ENCODE measurements at places on chromosomes 7 and 10.

- no peak for DNase-seq
Measured at GRCh38 chr10:108582888-108583287, 1340.4 kb downstream of the XPNPEP1 start.

- no peak for DNase-seq
Measured at GRCh38 chr10:132663666-132664365, 122.1 kb downstream of the NKX6-2 start.

DNA sequence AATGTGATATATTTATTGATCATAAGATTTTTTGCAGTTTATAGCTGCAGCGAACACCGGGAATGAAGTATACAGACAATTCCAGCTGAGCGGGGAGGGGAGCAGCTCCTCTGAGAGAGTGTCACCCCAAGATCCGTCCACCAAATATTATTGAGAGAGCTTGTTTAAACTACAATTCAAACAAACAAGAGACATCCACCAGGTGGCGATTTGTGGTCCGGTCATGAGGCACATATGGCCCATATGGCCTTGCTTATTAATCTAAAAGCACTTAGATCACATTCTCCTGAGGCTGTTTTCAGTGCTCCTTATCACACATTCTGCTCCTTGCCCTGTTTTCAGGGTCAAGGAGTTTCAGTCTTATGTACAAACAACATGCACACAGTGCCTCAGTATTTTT, 83.1 kb downstream of the THSD7A start:
- DNase-seq, result no peak

DNA sequence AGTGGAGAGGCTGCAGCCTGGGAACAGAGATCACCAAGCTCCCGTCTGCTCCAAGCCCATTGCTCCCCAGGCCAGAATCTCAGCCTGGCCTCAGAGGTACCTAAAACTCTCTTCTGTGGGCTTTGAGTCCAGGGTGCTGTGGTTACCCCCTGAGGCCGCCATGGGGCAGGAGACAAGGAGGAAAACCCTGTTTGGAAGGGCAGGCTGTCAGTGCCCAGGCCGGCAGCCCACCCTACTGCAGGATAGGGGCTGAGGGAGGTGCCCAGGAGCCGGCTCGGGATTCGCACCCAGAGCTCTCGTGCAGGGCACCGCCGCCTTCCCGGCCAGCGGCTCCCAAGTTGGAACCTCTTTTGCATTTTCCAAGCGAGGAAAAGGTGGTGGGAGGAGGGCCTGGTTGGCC, 24.5 kb downstream of the UNCX start:
- DNase-seq, result no peak

DNA sequence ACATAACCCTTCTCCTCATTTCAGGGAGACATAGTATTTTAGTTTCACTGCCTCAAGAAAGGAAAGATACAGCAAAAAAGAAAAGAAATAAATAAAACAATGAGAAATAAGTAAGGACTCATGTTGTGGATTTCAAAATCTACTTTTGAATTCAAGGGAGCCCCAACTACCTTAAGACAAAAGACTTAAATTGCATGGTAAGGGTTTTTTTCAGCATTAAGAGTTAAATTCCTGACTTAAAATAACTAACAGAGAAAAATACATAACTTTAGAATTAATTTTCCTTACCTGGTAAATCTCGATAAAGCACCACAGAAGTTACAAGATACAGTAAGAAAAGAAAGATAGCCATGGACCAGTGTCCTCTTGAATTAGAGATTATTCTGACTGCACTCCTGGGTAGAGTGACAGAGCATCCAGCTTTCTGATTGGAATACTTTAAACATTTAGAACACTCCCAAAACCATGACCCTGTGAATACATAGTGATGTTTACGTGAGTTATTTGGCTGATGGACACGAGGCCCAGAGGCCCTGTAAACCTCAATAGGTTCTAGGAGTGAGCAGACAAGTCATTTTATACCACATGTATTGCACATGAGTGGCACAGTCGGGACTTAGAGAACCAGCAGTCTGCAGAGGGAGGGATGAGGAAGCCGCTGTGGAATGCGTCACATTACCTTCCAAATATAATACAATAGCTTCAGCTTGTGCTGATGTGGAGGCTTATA, 292.5 kb upstream of the SEMA3C start:
- peak; percentile 36 for DNase-seq

- DNase-seq, result peak; percentile 29
Measured at GRCh38 chr10:110337906-110338305, 33.2 kb upstream of the SMNDC1 start.

DNA sequence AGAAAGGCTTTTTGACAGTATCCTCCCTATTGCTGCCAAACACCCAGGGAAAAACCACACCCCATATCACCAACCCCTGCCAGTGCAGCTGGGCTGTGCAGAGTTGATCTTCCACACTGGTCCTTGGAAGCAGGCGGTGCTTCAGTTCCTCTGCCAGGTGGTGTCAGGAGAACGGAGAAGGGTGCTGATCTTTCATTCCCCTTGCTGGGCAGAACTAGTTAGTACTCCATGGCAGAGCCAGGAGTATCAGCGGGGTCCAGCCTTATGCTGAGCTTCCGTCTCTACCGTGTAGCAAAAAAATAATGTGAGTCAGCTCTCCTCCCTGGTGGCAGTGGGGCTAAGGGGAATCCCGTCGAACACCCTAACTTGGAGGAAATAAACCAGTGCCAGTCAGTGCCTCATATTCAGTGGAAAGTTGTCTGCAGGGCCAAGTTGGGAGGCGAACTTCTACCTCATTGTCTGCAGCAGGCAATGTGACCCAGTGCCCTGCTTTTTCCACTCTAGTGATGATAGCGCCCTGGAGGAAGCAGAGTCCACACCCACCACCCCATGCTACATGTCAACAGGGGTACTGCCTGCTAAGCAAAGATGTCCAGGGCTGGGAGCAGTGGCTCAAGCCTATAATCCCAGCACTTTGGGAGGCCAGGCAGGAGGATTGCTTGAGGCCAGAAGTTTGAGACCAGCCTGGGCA, 175.4 kb downstream of the AUTS2 start:
- no peak for DNase-seq

All from fibroblast of skin of left quadriceps (primary cell).